ENCODE measurements at places on chromosomes 5 and 9.

DNA sequence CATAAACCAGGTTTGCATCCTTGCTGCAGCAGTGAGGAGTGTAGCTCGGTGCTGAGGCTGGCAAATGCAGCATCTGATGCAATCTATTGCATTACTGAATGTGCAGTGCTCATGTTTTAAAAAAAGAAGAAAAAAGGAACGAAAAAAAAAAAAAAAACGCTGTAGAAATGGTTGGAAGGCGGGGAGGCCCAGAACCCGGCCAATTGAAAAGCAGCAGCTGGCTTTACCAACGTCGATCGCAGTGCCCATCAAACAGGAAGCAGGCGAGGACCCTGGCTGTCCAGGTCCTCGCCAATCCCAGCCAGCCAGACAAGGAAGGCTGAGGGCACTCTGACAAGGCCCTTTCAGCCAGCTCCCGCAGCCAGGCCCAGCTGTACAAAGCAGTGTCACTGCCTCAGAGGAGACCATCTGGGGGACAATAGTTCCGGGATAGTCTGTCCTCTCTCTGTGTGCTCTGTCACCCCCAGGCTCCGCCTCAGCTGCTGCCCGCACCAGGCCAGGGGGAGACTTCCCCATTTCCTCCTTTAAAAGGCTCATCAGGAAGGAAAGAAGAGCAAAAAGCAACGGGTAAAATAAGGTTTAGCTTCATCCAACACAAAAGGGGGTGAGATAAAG is 21.8 kb upstream of the CPEB4 start:
- DNase-seq = no peak

GRCh38 chr9:133701981-133702797 is 36.0 kb downstream of the SARDH start:
- peak; percentile 71 for DNase-seq

DNA sequence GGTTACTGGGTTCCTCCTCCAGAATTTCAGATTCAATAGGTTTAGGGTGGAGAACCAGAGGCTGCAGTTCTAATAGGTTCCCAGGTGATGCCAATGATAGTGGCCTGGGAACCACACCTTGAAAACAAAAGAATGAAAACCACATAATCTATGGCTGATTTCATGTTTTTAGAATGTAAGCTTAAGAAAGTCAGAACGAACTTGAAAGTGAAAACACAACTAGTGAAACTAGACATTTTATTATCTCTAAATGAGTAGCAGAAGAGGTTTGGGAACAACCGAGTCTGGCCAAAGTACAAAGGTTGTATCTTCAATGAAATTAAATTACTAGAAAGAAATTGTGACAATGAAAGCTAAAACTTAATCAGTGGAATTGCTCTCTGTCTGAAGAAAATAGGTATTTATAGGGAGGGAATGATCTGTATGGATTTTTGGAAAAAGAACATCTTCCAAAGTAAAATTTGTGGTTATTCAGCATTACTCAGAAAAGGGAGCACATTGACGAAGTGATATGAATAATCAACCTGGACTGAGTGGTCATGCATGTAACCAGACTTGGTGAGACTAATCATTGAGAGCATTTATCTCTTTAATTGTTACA is 24.9 kb upstream of the CEP120 start:
- DNase-seq = no peak

DNA sequence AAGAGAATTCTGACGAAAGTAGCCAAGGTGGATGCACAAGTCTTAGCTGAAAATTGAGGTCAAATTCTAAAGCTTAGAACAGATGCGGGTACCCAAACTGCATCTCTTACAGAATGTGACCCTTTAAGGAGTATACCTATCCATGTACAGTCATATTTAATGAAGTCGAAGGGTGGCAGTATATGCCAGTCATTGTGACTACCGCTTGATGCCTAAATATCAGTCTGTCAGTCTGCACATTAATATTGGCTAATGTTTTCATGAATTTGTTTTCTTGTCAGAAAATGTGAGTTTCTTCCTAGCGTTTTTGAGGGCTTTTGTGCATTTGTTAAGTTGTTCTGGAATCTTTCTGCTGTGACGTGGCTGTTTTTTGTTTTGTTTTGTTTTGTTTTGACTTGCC is 264.5 kb upstream of the ELAVL2 start:
- no peak for DNase-seq

GRCh38 chr9:36968574-36969215 is 65.4 kb downstream of the PAX5 start:
- DNase-seq = no peak

DNA sequence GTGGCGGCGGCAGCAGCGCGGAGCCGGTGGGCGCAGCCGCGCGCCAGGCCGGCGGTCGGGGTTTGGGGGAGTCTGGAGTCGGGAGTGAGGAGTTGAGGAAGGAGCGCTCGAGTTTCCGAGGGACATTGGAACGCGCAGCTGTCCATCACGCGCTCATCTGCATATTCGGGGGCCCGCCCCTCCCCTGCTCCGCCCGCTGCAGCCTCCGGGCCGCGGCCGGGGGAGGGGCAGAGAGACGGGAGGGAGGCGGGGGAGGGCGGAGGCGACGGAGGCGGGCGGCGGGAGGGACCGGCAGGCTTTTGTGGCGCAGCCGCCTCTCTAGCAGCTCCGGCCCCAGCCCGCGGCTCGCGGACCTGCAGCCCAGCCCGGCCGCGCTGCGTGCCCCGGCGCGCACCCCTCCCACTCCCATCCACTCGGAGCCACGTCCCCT is at the start of gene IRX2:
IRX2 (minus strand) TSS at position 86 of the 430 bp plus-strand sequence. CDS start 264 bp downstream, outside the sequence.
- DNase-seq = no peak

DNA sequence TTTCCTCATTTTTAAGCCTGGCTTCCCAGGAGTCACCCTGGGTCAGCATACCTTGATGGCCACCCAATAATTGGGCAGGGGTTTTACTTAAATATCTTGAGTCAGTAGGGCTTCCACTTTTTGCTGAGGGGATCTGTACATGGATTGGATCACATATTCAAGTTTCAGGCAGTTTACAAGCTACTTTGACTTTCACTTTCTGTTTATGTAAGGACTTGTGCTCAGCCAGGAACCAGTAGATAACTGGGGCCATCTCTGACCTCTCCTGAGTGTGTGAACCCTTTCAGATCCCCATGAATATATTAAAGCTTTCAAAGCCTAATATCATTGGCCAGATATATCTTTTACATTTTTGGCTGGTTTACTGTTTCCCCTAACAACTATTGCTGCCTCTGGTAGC is 45.1 kb downstream of the SLCO6A1 start:
- DNase-seq = no peak

DNA sequence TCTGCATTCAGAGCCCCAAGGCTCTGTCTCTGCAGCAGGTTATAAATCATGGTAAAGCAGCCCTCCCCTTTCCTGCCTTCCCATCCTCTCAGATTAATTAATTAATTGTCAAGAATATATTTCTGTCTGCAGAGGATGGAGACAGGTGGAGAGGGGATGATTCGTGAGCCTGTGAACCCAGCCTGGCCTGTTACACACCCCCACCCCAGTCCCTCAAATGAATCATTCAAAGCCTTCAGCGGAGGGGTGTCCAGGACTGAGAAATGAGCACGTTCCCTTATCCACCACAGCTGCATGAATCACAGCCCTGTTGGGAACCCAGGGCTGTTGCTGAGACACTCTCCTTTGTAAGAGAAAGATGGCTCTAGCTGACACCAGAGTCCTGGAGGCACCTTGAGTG is 56.0 kb downstream of the NIPAL4 start:
- no peak for DNase-seq
